ENCODE measurements at places on chromosomes 7 and 10. TPM values are rescaled to one million over a fixed set of nuclear protein-coding genes. Genes with fewer than 3 reads are reported as not detected.

PODXL gene
- 57.1 TPM for total RNA-seq

COL26A1 gene
- total RNA-seq: not detected

OSBPL3 gene
- 8.4 TPM for total RNA-seq

AOAH gene
- total RNA-seq: 2.7 TPM

CCDC172 gene
- total RNA-seq: not detected

DNA sequence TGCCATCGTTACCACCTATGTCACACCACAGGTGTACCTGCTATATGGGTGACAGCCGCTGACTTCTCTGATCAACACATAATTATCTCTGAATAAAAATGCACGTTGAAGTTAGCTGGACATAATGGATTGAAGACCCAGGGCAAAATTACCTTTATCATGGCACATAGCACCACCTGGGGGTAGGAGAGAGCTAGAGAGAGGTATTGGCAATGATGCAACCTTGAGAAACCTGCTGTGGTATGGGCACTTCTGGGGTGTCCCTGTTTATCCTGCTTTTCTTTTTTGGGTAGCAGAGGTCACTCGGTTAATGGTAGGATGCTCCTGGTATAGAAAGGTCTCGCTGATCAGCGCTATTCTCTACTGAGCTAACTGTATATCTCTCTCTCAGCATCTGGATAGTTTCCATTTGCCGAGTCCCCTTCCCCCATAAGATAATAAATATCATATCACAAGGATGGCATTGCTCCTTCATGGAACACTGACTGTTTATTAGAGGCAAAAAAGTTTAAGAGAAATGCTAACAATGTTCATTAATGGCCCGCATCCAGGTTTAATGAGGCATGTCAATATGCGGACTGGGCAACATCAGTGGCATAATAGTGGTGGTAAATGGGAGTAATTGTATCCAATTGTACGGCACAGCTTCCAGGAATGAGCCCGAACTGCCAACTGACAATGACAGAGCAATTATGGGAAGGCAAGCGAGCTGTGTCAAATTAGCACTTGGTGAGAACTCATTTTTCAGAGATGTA lies 323.1 kb downstream of the TFEC start:
- no peak for DNase-seq

DNA sequence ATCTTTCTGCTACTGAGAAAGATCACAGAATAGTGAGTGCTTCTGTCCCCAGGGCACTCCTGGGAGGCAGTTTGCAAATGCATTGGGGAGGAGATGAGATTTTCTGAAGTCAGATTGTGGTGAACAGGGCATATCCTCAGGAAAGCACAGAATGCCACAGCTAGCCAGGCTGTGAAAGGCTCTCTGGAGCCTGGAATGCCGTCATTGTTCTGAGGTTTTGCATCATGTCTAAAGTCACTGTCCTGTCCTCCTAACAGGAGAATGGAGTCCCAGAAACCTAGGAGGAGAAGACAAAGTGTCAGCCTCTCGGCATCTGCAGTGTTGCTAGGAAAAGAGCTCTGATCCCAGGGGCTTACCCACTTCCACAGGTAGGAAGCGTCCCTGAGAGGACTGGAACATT lies 69.2 kb upstream of the IGFBP3 start:
- DNase-seq: no peak

DNA sequence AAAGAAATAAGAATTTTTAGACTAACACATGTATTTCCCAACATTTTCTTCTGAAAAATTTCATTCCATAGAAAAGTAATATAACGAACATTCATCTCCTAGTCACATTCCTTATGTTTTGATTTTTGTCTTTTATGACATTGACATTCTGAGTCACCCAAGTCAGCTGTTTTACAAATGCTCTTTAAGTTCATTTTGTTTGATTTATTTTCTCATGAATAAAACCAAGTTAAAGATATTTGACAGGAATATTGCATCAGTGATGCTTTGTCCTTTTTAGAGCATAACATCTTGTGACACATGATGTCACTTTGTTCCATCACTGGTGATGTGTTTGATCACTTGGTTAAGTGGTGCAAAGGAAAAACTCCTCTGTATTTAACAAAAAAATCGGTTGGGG lies 48.4 kb downstream of the HGF start:
- no peak for DNase-seq

DNA sequence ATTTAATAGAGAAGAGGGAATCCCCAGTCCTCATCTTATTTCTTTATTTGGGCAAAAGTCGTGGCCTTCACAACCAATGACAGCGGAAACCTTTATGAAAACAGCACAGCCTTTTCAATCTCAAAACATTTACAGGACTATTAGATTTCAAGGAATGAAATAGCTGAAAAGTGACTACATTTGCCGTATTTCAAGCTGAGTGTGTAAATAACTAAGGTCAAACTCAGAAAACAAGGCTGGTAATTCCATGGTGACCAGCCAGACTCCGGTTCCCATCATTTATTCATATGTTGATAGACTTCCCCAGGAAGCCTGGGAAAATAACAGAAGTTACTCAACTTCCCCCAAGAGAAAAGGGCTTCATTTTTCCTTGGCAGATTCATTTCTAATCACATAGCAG lies 457.3 kb upstream of the NFE2L3 start:
- no peak for DNase-seq

- no peak for DNase-seq
These were observed 52.6 kb downstream of the BICC1 start for GRCh38 chr10:58565271-58565670.

DNA sequence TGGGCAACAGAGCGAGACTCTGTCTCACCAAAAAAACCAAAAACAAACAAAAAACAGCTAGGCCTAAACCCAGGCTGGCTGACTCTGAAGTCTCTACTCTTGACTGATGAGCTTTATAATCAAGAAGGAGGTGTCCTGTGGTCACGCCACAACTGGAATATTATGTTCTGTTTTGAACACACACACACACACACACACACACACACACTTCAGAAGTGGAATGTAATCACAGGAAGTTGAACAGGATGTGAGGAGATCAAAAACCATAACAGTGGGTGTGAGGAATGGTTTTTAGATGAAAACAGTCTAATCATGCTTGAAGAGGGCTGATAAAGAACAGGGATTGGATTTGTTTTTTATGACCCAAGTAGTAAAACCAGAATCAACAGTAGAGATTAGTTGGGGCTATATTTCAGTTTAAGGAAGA lies 51.1 kb upstream of the IL6 start:
- DNase-seq: no peak

GRCh38 chr7:50531401-50531911 lies 33.7 kb downstream of the DDC start:
- DNase-seq: no peak

- DNase-seq: no peak
These were observed 161.6 kb downstream of the NRCAM start for GRCh38 chr7:108294595-108294994.

Measured in Right ventricle myocardium superior (tissue), 1 donor.